ENCODE measurements at places on chromosomes 13 and 19. TPM values are rescaled to one million over a fixed set of nuclear protein-coding genes. Genes with fewer than 3 reads are reported as not detected.

The CGB8 gene
- total RNA-seq, result not detected

The NPHS1 gene
- 4.7 TPM for total RNA-seq

The ACP7 gene
- total RNA-seq, result not detected

The PDX1 gene
- not detected for total RNA-seq

The PTGIR gene
- total RNA-seq, result 0.27 TPM

GRCh38 chr13:50387051-50387581 lies 371.9 kb downstream of the KCNRG start:
- peak; percentile 30 for DNase-seq

GRCh38 chr13:105572401-105572800 lies 963.1 kb downstream of the EFNB2 start:
- no peak for DNase-seq

DNA sequence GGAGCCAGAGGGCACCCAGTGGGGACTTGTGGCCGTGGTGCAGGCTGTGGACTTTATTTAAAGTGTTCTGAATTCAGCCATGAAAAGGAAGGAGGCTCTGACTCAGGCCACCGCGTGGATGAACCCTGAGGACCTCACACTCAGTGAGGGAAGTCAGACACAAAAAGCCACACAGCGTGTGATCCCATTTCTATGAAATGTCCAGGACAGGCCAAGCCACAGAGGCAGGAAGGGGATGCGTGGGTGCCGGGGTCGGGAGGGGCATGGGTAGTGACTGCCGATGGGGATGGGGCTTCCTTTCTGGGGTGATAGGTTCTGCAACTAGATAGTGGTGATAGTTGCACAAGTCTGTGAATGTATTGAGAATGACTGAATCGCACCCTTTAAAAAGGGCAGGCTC lies 8.7 kb upstream of the ZBTB7A start:
- no peak for DNase-seq

DNA sequence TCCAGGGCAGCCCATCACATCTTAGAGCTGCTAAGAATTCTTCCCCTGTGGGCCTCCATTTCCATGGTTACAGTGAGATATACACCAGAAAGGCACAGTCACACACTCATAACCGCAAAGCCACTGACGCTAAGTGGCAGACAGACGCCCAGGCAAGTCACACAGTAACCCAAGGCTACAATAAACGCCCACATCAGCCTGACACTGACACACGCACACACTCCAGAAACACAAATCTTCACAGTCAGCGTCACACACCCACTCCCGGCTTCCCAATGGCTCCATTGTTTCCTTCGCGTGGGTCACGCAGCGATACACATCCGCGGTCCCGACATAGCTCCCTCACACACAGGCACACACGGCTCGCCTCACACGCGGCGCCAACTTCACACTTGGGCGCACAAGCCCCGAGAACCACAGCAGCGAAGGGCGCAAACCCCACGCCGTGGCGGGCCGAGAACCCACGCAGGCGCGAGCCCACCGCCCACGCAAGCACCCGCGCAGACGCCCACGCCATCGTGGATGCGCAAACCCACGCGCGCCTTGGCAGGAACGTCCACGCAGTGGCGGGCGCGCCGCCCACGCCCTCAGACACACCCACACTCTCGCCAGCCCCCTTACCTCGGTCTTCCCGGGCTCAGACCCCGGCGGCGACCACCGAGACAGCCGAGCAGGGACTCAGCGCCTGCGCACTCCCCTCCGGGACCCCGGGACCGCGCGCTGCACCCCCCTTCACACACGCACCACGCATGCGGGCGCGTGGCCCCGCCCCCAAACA lies at the start of gene ZNF667:
Gene ZNF667, minus strand, starts transcription at position 695 of the 778 bp plus-strand sequence. CDS start 14,975 bp downstream, outside the sequence.
- no peak for DNase-seq

DNA sequence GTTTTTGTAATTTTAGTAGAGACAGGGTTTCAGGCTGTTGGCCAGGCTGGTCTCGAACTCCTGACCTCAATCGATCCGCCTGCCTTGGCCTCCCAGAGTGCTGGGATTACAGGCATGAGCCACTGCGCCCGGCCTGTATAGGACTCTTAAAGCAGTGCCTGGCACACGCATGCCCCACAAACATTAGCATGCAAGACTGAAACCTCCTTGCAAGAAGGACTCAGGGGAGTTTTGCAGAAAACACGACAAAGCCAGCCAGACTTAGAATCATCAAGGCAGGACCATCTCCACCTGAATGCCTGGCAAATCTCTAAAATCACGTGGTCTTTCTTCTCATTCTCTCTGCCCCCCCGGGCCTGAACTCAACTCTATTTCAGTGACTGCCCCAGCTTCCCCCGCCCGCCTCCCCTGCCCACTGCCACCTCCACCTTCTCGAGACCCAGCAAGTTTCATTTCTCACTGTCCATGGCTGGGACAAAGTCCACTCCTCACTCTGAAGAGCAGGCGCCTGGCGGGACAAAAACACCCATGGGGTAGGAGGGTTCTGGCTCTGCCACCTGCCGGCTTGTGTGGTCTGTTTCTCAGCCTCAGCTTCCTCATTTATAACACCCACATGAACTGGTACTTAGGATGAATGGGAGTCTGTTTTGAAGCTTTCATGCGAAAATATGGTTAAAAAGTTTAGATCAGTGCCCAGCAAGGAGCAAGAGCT lies 2.4 kb downstream of the TICAM1 start:
- DNase-seq, result no peak

GRCh38 chr13:31850041-31850555 lies 110.8 kb downstream of the RXFP2 start:
- DNase-seq, result no peak

- no peak for DNase-seq
These were observed 81.0 kb upstream of the STARD13 start for GRCh38 chr13:33366469-33367062.
